ENCODE measurements at places on chromosomes 5 and 9.
A peak's percentile ranks its signal among the peaks of the same experiment; 100 is the strongest.

DNA sequence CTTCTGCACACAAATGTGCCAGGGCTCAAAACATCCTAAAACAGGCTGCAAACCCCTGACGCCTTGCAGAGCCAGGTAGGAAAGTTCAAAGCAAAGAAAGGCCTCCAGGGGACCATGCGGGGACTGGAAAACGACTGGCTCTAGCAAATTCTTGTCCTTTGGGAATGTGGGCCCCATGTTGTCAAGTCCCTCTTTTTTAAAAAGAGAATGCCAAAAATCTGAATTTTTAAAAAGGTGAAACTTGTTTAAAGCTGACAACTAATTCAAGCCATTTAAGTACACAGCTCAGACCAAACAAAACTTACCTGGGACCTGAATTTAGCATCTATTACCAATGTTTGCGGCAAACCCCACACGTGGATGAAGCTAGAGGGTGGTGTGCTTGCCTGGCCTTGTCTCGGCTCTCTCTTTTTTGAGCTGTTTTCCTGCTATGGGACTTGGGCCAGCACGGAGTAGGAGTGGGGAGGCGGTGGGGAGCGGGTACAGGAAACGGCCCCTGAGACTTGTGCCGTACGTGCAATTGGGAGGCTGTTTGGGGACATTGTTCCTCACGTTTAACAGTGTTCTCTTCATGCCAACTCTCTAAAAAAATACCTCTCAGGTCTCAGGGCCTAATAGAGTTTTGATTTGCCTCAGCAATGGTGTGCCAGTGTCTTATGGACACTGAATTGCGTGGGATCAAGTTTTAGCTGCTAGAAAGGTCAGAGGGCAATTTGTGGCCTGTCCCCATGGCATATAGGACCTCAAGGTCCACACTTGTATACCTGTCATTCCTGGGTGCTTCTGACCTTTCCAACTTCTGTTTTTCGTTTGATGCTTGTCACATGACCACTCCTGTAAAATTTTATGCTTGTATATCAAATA lies 15.1 kb upstream of the PHF19 start:
- no peak for DNase-seq

- DNase-seq = no peak
Observed at GRCh38 chr9:126578029-126578428, 35.7 kb upstream of the LMX1B start.

GRCh38 chr9:121268851-121269641 lies 1.1 kb downstream of the GSN start:
- DNase-seq = no peak

GRCh38 chr9:6897898-6898302 lies 140.1 kb downstream of the KDM4C start:
- DNase-seq = no peak

DNA sequence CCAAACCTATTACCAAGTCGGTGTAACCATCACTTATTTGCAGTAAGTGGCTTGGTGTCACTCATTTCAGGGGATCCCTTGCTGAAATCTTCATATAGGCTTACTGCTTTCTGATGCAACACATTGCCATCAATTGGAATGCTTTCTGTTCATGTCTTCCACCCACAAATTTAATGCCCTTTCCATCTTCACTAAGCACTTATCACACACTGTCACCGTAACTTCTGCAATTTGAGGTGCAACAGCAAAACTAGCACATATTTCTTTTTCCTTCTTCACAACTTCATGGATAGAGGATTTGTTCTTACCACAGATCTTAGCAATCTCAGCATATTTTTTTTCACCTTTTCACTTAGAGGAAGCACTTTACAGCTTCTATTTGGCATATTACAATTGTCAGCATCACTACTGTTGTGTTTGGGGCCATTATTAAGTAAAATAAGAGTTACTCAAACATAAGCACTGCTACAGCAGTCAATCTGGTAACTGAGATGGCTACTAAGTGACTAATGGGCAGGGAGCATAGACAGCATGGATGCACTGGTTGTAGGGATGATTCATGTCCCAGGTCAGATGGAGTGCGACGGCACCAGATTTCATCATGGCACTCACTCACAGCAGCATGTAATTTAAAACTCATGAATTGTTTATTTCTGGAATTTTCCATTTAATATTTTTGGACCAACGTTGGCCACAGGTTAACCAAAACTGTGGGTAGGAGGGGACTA lies 70.1 kb downstream of the PIP5K1B start:
- DNase-seq = no peak

DNA sequence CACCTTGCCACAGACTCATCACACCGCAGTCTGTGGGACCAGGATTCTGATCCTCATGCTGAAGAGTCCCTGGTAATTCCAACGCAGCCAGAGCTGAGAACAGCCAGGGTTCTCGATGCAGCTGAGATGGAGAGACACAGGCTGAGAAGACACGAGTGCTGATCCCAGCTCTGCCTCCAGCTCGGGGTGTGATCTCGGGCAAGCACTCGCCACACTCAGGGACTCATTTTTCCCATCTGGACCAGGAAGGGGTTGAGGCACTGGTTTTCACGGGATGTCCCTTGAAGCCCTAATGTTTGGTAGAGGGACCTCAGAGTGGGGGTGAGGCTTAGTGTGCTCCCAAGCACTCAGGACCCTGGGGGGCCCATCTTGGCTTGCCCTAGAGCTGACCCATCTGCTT lies 200.4 kb downstream of the CDK5RAP2 start:
- DNase-seq = no peak

GRCh38 chr5:141618804-141619554 lies at the start of gene DIAPH1:
Gene DIAPH1 (minus strand): TSS chr5:141619000. CDS start chr5:141618914, 86 bp downstream.
- DNase-seq = peak; percentile 96

DNA sequence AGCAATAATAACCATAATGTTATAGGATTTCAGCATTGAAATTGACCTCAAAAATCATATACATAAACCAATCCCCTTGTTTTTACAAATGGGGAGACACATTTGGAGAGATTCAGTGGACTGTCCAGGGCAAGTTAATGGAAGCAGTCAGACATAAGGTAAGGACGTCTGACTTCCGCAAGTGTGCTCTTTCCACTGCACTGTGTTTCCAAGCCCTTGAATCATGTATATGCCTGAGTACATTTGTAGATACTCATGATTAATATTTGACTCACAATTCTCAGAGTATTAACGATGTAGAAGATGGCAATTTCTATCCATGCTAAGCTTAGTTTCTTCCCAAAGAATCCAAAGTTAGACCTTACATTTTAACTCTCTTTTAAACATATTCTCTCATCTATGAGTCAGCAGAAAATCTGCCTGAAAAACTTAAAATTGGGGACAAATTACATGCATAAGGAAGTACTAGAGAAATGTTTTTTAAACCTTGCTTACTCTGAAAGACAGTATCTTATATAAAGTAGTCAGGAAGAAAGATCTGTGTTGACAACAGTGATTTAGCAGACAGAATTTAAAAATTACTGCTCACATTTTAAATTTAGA lies 165.3 kb downstream of the NFIB start:
- no peak for DNase-seq

GRCh38 chr9:114820776-114821501 lies 15.1 kb upstream of the TNFSF15 start:
- no peak for DNase-seq

DNA sequence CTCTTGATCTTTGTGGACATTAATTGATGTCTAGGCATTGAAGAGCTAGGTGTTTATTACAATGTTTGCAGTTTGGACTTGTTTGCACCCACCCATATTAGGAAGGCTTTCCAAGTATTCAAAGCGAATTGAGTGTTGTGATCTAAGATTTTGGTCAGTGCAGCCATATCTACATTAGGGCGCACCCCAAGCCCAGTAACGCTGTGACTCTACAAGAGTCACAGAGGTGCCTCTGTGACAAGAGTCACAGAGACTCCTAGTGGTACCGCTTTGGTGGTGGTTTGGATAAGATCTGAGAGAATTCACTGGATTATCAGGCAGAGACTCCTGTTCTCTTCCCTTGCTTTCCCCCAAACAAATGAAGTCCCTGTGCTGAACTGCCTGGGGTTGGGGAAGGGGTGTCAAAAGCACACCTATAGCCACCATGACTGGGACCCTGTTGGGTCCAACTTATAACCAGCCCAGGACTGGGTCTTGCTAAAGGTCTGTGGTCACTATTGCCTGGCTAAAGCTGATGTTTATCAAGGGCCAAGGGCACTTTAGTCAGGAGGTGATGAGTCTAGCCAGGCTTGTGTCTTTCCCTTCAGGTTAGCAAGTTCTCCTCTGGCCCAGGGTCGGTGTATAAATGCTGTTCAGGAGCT lies 114.1 kb upstream of the RIOK2 start:
- DNase-seq = peak; percentile 1

DNA sequence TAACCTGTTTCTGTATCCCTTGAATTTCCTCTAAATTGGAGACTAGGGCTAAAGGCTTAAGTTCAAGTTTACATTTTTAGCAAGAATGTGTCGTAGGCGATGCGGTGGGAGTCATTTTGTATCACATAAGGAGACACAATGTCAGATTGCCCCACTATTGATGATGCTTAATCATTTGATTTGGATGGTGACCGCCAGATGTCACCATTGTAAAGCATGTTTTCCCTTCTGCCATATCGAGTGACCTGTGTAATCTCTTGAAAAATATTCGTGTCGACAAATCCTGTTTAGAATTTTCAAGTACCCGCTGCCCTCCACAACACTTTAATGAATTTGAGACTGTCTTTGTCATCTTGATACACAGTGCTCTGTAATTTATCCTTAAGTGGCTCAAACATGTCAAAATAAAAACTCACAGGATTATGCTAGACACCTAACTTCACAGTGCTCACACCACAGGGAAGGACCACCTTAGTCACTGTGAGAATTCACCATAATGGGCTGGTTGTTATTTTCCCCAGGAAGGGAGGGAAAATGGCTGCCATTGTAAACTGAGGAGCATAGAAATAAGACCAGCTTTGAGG lies 34.5 kb upstream of the SLC46A2 start:
- peak; percentile 21 for DNase-seq

GRCh38 chr9:106956971-106957370 lies 94.0 kb downstream of the ZNF462 start:
- peak; percentile 61 for DNase-seq

DNA sequence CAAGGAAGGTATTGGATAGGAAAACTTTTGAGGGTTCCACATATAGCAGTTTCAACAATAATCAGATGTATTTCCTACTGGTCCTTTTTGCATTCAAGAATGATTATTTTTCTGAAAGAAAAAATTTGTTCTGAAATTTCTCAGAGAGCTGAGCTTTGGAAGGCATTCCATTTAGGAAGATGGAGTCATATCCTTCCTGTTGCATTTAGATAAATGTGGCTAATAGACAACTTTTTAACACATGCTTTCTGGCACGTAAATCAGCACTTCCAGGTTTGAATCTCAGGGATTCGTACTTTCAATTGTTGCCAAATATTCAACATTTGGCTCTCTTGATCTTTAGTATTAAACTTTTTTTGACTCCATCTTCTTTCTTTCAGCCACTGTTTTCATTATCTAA lies 24.8 kb upstream of the TLR4 start:
- no peak for DNase-seq

- no peak for DNase-seq
Observed at GRCh38 chr5:72122602-72123001, 15.3 kb downstream of the MAP1B start.

GRCh38 chr5:154421868-154422267 lies 23.9 kb upstream of the SAP30L start:
- DNase-seq = no peak

GRCh38 chr5:106699198-106699597 lies 971.5 kb downstream of the EFNA5 start:
- DNase-seq = no peak

DNA sequence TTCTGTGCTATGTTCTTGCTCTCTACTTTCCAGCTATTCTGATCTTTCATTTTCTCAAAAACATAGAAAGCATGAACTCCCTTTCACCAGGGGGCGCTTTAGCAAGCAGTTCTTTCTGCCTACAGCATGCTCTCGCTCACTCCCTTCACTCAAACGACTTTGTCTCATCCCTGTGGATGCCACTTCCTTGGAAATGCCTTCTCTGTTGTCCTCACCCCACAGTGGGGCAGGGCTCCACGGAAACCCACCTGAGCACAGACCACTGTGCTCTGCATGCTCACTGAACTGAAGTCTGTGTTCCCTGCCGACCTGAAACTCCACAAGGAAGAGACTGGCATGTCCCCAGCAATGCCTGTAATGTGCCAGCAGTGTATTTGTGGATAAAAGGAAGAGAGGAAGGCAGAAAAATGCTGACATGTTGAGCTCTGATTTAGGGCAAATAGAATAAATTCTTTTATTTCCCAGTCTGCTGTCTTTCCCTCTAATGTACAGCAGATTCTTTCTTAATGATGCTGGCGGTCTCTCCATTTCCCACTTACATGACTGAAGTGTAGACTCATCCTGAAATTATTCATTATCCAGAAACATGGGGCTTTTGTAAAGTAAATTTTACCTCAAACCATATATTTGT lies 4.9 kb upstream of the ROR2 start:
- peak; percentile 56 for DNase-seq

- DNase-seq = no peak
Observed at GRCh38 chr5:75667586-75667985, 49.7 kb downstream of the POC5 start.

DNA sequence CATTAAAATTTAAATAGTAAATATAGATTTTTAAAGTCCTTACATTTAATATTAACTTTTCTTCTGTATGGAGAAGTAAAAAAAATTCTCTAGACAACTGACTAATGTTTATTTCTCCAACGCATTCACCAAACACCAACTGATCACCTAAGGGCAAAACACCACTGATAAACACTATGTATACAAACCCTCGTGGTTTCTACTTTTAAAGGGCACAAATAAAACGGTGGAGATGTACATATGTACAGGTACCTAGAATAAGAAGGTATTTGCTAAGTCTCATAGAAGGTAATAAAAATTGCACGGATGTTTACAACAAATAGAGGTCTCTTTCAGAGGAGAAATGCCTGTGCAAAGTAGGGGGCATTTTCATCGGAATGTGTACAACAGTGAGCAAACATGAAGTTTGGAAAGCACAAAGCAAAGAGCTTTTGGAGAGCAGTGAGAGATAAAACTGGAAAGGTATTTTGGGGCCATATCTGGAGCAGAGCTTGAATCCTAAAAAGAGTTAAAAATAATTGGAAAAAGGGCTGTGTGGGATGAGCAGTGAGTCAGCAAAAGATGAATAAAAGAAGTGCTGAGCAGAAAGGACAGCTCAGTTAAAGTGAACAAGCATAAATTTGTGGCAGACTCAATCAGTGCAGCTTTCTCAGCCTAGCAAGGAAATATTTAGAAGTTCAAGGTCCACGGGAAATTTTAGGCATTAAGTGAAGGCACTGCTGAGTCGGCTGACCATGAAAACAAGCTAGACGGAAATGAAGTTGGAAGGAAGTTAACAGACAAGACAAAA lies 160.0 kb downstream of the TMEM161B start:
- DNase-seq = peak; percentile 26

DNA sequence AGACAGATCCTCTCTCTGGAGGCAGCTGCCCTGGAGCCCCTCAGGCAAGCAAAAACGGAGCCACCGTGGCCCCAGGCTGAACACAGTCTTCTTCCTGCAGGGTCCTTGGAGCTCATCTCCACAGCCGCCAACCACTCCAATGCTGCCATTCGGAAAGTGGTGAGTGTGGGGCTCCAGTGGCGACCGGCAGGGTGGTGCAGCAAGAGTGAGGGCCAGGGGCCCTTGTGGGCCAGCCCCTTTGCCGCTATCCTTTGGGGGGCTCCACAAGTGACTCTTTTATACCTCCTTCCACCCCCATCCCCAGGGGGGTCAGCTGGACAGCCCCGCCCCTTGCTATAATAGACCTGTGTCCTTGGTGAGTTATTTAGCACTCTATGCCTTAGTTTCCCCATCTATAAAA lies 47.4 kb upstream of the SUSD3 start:
- no peak for DNase-seq

- no peak for DNase-seq
Observed at GRCh38 chr5:108769352-108769751, 21.7 kb downstream of the FER start.

GRCh38 chr9:91416096-91416712 lies 7.4 kb downstream of the NFIL3 start:
- DNase-seq = peak; percentile 41
